Osteocyte (in vitro differentiated cells): ENCODE measurements at places on chromosomes 1 and 21. TPM values are rescaled to one million over a fixed set of nuclear protein-coding genes. Genes with fewer than 3 reads are reported as not detected.
A peak's percentile ranks its signal among the peaks of the same experiment; 100 is the strongest.

DNA sequence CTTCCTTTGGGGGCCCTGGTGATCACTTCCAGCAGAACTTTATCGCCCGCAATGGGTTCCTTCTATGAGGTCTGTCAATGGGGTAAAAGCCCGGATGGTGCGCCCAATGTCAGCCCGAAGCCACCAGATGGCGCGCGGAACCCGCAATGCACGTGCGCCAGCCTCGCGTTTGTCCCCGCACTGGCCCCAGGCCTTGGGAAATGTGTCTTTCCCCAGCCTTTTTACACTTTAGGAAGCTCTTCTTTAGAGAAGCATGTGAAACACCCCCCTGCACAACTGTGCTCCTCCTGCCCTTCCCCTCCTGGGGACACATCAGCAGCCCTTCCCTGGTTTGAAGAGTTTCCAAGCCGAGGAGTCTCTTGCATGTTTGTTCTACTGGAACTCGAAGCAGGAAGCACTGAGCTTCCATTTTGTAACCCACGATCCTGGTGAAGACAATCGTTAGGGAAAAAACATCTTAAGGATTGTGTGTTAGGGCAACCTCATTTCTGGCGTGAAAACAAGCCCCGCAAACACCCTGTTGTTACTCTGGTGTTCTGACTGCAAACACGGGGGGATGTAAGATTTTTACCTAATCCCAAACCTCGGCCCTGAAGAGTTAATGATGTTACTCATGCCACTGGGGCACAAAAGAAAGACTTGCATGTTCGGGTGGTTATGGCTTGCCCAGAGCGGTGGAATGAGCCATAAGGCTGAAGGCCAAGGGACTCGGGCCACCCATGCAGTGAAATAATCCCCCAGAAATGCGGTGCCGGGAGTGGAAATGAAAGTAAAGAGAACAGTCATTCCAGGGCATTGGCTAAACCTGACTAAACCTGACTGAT lies 20.4 kb upstream of the TARBP1 start:
- DNase-seq = peak; percentile 95
- peak overlapping the region; percentile 88 for H3K27ac ChIP-seq
- H3K4me1 ChIP-seq = peaks cover 39% of the 10 kb centered on the region

GRCh38 chr1:217089361-217090014 lies 366.3 kb upstream of the ESRRG start:
- DNase-seq = no peak
- H3K4me1 ChIP-seq = peaks cover 3% of the 10 kb centered on the region
- no peak overlapping the region for H3K4me3 ChIP-seq
- H3K27ac ChIP-seq = no peak overlapping the region

GRCh38 chr1:228177183-228177475 lies 11.5 kb downstream of the IBA57 start:
- no peak overlapping the region for H3K27ac ChIP-seq
- no peak for DNase-seq
- no peak overlapping the region for H3K4me3 ChIP-seq
- H3K4me1 ChIP-seq = no peaks in the 10 kb centered on the region
- H3K36me3 ChIP-seq = no peaks in the 10 kb centered on the region
- no peaks in the 10 kb centered on the region for H3K27me3 ChIP-seq

DNA sequence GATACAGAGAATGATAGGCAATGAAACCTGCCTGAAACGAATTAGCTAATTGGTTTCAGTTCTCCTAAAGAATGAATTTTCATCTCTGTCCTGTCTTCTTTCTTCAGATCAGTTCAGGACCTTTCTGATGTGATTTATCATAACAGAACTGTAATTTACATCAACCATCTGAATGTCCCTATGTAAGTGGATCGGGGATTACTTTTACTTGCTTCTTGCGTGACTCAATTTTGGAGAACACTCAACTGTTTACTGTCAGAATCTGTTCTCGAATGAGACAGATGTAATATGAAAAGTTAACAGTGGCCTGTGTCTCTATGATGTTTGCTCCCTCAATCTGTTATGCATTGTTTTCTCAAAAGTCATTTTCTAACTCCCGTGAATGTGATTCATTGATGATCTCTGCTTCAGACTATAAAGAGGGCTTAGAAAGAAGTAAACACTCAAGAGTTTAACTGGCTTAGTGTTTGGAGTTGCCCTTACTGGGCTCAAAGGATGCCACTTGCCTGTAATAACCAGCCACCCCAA lies 111.0 kb downstream of the GABPA start:
- no peak for DNase-seq
- H3K4me1 ChIP-seq = no peaks in the 10 kb centered on the region
- no peak overlapping the region for H3K4me3 ChIP-seq
- peaks cover 33% of the 10 kb centered on the region for H3K27me3 ChIP-seq
- H3K27ac ChIP-seq = no peak overlapping the region

- DNase-seq = no peak
- no peaks in the 10 kb centered on the region for H3K27me3 ChIP-seq
- H3K27ac ChIP-seq = peak overlapping the region; percentile 80
- peaks cover 44% of the 10 kb centered on the region for H3K4me1 ChIP-seq
- H3K36me3 ChIP-seq = no peaks in the 10 kb centered on the region
Observed at GRCh38 chr1:64898107-64898861, 68.1 kb downstream of the JAK1 start.

DNA sequence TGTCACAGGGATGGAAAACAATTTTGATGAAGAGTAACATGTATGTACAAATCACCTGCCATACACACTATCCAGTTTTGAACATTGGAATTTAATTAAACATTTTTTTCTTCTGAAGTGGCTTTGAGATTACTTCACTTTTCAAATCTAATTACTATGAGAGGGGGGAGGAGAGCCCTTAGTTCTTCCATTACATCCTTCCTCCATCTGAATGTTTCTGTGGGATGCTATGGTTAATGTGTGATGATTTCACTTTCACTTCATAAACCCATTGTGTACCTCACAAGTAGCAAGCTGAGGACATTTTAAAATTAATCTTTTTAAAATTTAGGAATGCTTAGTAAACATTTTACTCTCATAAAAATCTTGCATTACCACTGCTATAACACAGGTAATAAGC lies 156.9 kb downstream of the RUNX1 start:
- H3K4me3 ChIP-seq = no peak overlapping the region
- H3K4me1 ChIP-seq = peaks cover 18% of the 10 kb centered on the region
- H3K27me3 ChIP-seq = peaks cover 6% of the 10 kb centered on the region
- H3K27ac ChIP-seq = no peak overlapping the region
- no peak for DNase-seq

GRCh38 chr21:27570306-27570868 lies 603.5 kb upstream of the ADAMTS5 start:
- H3K4me3 ChIP-seq = no peak overlapping the region
- peaks cover 65% of the 10 kb centered on the region for H3K4me1 ChIP-seq
- no peaks in the 10 kb centered on the region for H3K27me3 ChIP-seq
- peak; percentile 84 for DNase-seq
- H3K36me3 ChIP-seq = peaks cover 4% of the 10 kb centered on the region

DNA sequence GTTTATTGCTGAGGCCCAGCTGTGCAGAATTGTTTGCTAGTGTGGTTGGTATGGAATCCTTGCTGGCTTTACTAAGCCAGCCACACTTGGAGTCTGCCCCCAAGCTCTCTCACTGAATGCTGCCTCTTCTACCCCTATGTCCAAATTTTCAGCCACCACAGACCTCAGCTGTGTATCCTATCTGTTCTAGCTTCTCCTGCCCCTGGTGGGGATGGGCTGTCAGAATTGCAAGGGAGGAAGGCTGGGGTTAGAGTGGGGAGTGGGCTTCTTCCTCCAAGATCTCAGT lies 4.4 kb downstream of the NHLH1 start:
- H3K4me3 ChIP-seq = no peak overlapping the region
- peaks cover 13% of the 10 kb centered on the region for H3K27me3 ChIP-seq

DNA sequence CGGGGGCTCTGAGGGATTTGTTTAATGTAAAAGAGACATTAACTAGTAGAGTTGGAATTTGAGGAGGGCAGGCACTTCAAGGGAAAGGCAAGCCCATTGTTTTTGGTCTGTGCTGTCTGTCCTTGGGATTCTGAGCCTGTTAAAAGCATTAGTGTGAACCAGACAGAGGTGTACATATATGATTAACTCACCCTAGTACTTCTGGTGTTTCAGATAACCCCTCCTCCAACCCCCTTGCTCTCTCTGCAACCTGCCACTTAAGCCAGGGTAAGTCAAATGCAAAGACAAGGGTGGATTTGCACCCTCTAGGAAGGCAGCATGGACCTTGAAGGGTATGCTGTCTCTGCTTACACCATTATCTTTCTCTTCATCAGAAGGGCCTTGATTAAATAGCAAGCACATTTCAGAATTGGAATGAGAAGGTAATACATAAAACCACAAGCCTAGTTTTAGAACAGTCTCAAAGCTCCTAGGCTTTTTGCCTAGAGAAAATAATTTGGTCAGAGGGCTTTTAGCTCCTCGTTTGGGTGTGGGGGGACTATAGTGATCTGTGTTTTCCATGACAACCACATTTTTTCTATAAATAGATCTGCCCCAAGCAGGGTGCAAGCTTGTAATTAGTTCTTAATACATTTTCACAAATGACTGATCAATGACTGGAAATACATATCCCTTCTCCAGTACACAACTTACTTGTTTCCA lies 120.7 kb upstream of the SGIP1 start:
- no peaks in the 10 kb centered on the region for H3K36me3 ChIP-seq
- H3K27me3 ChIP-seq = no peaks in the 10 kb centered on the region
- H3K4me1 ChIP-seq = no peaks in the 10 kb centered on the region
- no peak overlapping the region for H3K4me3 ChIP-seq
- no peak overlapping the region for H3K27ac ChIP-seq

DNA sequence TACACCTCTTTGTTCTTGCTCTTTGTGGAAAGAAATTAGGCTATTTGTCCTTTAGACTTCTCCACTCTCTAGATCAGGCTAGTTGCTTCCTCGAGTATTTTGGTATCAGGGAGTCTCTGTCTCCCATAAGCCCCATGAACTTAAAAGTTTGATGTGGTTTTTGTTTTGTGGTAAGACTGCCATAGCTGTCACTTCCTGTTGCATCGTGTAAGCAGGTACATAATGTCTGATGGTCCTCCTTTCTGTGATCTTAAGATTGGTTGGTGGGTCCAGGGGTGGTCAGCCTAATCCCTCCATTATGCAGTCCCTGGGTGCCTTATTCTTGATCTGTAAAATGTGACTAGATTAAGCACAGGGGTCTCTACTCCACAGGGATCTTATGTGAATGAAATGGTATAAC lies 23.1 kb downstream of the CD53 start:
- no peaks in the 10 kb centered on the region for H3K4me1 ChIP-seq
- H3K36me3 ChIP-seq = no peaks in the 10 kb centered on the region
- no peaks in the 10 kb centered on the region for H3K27me3 ChIP-seq
- H3K4me3 ChIP-seq = no peak overlapping the region
- H3K27ac ChIP-seq = no peak overlapping the region

DNA sequence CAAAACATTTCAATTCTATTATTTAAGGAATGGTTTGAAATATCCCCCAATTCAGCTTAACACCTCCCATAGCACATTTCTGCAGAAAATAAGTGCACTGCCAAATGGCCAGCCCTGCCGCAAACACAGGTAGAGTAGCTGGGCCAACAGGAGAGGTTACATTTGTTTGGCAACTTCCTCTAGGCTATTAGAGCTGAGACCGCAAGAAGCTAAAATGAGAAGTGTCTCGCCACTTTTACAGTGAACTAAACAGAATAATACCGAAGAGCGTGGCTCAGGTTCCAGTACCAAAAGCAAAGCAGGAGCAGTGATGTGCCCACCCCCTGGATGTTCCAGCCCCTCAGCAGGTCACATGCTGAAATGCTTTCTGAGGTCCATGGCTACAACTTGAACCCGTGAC lies 154.5 kb upstream of the PKN2 start:
- no peaks in the 10 kb centered on the region for H3K27me3 ChIP-seq
- DNase-seq = no peak
- H3K27ac ChIP-seq = no peak overlapping the region
- H3K4me1 ChIP-seq = no peaks in the 10 kb centered on the region
- no peak overlapping the region for H3K4me3 ChIP-seq
- no peaks in the 10 kb centered on the region for H3K36me3 ChIP-seq

GRCh38 chr1:67135354-67135753 lies 584 bp upstream of the C1orf141 start:
- H3K36me3 ChIP-seq = no peaks in the 10 kb centered on the region
- peaks cover 3% of the 10 kb centered on the region for H3K4me1 ChIP-seq
- peaks cover 2% of the 10 kb centered on the region for H3K27me3 ChIP-seq
- no peak overlapping the region for H3K27ac ChIP-seq

- H3K27me3 ChIP-seq = no peaks in the 10 kb centered on the region
- H3K27ac ChIP-seq = no peak overlapping the region
- H3K4me3 ChIP-seq = no peak overlapping the region
- DNase-seq = peak; percentile 25
- H3K36me3 ChIP-seq = peaks cover 47% of the 10 kb centered on the region
Observed at GRCh38 chr1:11207898-11208611, 18.9 kb downstream of the ANGPTL7 start.

DNA sequence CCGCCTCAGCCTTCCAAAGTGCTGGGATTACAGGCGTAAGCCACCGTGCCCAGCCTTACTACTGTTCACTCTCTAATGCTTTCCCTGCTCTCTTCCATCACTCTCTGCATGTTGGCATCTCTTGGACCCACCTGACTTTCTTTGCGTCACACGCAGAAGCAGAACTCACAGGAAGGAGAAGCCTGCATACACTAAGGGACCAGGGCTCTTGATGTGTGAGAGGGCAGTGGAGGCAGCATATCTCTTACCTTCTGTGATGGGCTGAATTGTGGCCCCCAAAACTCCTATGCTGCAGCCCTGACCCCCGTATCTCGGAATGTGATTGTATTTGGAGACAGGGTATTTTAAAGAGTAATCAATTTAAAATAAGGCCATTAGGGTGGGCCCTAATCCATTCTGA lies 26.7 kb upstream of the SLAMF9 start:
- no peak overlapping the region for H3K27ac ChIP-seq
- no peaks in the 10 kb centered on the region for H3K36me3 ChIP-seq
- H3K4me3 ChIP-seq = no peak overlapping the region
- no peaks in the 10 kb centered on the region for H3K4me1 ChIP-seq
- H3K27me3 ChIP-seq = peaks cover 63% of the 10 kb centered on the region
- peak; percentile 57 for DNase-seq

Gene PLA2G4A
- total RNA-seq = 1.5 and 2.4 TPM in 2 replicates

Gene CASQ1
- total RNA-seq = not detected in 2 replicates

Gene RGS18
- total RNA-seq = not detected in 2 replicates

Gene SAMD11
- 16.6 and 19.5 TPM in 2 replicates for total RNA-seq

Gene SLC35F3
- not detected in 2 replicates for total RNA-seq

Gene DISP3
- 0.21 and 0.43 TPM in 2 replicates for total RNA-seq

Gene SETDB1
- total RNA-seq = 53.5 and 59.8 TPM in 2 replicates

Gene LAMB3
- total RNA-seq = 2.6 and 4.1 TPM in 2 replicates
